NCI-H526 treated with DMSO at 0.1 percent for 48 hours (cell line): ENCODE measurements at places on chromosomes 13 and 19.
A peak's percentile ranks its signal among the peaks of the same experiment; 100 is the strongest.

DNA sequence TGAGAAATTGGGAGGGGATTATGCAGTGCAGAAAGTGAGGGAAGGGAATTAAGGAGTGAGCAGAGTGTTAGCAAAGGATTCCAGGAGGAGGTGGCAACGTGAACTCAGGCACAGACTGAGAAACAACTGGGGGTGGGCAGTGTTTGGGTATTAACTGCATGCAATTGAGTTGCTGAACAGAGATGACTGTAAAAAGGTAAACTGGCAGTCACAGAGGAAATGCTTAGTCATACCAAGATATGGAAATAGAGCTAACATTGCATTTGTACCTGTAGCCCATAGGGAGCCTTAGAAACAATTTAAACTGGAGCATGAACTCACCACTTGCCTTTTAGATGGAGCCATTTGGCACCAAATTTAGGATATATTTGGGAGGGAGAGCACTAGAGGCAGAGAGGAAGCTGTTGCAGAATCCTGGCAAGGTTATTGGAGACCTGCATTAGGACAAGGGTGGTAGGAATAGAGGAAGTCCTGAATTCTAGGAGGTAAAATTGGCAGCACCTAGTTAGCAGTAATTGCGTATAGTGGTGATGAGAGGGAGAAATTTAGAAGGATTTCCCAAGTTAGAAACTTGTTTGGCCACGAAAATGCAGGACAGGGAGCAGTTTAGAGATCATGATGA lies 100.6 kb upstream of the FRY start:
- no peak for DNase-seq

GRCh38 chr19:34991542-34992333 lies 8.4 kb upstream of the GRAMD1A start:
- no peak for DNase-seq

DNA sequence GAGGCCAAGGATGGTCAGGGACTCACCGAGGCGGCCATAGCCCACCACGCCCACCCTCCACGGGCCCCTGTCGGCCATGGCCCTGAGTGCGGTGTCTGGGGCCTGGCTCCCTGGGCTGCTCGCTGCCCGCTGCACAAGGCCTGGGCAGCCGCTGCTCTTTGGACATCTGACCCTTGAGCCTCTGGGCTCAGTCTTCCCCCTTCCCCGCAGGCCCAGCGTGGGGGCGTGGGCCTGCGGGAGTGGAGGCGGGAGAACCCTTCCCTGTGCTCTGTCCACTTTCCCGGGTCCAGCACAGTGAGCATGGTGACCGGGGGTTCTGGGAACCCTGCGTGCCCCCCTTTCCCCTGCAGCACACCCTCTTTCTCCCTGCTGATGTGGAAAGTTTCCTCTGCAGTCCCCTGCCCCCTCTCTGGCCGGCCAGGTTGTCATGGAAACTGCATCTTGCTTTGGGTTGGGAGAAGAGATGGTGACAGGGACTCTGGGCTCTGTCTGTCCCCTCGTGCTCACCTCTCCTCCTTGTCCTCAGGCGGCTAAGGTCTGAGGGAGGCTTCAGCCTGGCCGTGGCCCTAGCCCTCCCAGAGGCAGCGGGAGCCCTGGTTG lies at the start of gene ASPDH:
ASPDH (minus strand) TSS at position 168 of the 600 bp plus-strand sequence; CDS start at position 78, 90 bp downstream.
- no peak for DNase-seq

- no peak for DNase-seq
These were observed 36.6 kb downstream of the PDS5B start for GRCh38 chr13:32622827-32623226.

- DNase-seq: no peak
These were observed 57.0 kb downstream of the RBM26 start for GRCh38 chr13:79349011-79349410.

GRCh38 chr19:2648528-2648937 lies 54.0 kb downstream of the GNG7 start:
- DNase-seq: peak; percentile 40

- no peak for DNase-seq
These were observed 94.7 kb downstream of the FREM2 start for GRCh38 chr13:38781539-38781938.

GRCh38 chr13:29260684-29261083 lies 334.8 kb downstream of the SLC7A1 start:
- peak; percentile 6 for DNase-seq

- DNase-seq: no peak
These were observed 89.9 kb downstream of the STK24 start for GRCh38 chr13:98487016-98487415.

- no peak for DNase-seq
These were observed 22.2 kb downstream of the PCID2 start for GRCh38 chr13:113186061-113186900.

DNA sequence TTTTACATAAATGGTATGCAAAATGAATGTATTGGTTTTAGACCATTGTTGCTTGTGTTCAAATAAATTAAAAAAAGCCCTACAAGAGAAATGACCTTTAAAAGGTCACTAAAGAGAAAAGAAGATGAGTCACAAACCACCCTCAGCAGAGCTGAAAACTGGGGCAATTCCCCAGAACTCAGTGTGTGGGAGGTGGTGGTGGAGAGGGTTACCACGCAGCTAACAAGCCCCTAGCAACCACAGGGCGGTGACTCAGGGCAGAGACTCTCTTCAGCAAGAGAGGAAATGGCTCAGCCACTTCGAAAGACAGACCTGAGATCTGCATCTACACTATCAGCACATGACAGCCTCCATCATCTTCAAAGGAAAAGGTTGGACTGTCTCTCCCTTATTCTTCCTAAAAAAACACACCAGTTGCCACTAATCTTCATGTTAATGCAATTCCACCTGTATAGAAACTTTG lies 29.4 kb upstream of the NDFIP2 start:
- DNase-seq: no peak

DNA sequence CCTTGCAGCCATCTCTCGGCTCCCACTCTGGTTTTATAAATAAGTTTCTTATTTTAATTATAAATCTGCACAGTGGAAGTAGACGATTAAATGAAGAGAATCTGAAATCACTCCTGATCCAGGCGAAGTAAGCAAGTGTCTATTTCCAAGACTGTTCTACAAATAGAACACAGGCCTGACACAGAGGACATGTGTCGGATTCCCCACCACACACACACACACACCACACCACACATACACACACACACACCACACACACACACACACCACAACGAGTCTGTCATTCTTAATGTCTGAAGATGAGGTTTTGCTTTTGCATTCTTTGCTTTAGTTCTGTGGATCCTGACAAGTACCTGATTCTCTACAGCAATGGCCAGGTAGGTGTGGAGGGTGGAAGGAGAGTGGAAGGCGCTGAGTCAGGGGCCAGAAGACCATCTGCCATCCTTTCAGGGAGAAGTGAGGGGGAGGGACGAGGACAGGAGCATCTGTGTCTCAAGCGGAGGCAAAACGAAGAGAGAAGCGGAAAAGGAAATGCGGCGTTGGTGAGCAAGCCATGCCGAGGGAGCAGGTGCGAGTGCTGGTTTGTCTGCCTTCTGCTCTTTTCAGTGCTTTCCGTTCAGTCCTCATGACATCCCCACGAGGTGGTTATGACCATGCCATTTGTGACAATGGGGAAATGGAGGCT lies 110.2 kb downstream of the TEX26 start:
- no peak for DNase-seq

DNA sequence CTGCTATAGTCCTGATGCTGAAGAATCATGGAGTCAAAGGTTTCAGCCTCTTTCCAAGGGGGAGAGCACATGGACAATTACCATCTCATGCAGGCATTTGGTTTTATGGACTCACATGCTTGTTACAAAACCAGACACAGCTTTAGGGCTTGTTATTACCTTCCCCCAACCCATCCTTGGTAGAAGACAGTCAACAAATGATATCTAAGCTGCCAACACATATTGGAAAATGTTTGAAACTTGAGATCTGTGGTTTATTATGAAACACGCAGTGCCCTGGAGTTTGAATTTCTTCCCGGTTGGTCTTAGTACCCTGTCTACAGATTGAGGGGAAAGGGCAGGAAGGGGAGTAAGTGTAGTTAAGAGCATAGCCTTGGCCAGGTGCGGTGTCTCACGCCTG lies 12.5 kb upstream of the CYP2A6 start:
- DNase-seq: no peak

- no peak for DNase-seq
These were observed 2.2 kb downstream of the ARHGAP45 start for GRCh38 chr19:1069009-1069779.

GRCh38 chr19:2540646-2541454 lies 64.9 kb downstream of the GADD45B start:
- no peak for DNase-seq

DNA sequence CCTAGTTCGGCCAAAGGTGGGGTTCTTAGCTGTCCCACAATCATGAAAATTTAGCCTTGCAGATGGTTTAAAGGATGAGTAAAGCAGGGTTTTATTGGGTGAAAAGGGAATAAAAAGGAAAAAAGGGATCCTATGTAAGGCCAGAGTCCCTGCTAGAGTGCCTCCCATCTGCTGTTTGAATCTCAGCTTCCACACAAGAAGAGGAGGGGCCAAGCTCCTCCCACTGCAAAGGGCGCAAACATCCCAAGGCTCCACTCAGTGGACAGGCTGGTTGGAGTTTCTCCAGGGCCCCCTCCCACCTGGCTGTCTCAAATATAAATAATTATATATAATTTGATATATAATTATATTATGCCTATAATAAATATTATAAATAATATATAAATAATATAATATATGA lies 1272.1 kb upstream of the PCDH20 start:
- no peak for DNase-seq

DNA sequence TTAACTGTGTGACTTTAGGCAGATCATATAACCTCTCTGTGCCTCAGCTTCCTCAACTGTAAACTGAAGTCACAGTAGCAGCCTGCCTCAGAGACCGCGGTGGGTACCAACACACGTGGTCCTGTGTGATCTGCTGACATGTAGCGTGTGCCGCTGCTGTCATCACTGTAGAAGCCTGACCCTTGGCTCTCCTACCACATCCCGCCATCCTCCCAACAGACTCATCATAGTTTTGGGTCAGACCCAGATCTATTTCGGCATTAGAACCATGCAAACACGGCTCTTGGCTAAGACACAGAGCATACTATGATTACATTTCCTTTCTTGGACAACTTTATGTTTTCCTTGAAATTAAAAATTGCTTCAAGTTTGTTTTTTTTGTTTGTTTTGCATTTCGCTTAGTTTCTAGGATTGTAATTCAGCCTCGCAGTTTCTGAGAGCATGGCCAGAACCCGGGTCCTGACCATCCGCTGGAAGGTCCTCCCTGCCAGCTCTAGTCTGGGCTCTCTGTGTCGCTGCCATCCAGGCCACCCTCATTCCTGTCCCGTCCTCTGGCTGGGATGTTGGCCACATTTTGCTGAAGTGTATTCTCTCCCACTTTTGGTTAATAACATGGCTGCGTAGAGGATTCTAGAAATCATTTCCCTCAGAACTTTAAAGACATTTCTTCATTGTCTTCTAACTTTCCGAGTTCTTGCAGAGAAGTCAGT lies 53.0 kb downstream of the GGACT start:
- DNase-seq: no peak
